Stimulated activated CD8-positive, alpha-beta memory T cell treated with anti-CD3 and anti-CD28 coated beads, Interleukin-7, amount 100 ng/mL, for 24 hours (primary cell): ENCODE measurements at places on chromosomes 16 and 17.

- DNase-seq = no peak
Measured at GRCh38 chr17:40548982-40549685, 16.1 kb downstream of the CCR7 start.

- DNase-seq = no peak
Measured at GRCh38 chr17:36094232-36094631, 4.3 kb upstream of the CCL3 start.

DNA sequence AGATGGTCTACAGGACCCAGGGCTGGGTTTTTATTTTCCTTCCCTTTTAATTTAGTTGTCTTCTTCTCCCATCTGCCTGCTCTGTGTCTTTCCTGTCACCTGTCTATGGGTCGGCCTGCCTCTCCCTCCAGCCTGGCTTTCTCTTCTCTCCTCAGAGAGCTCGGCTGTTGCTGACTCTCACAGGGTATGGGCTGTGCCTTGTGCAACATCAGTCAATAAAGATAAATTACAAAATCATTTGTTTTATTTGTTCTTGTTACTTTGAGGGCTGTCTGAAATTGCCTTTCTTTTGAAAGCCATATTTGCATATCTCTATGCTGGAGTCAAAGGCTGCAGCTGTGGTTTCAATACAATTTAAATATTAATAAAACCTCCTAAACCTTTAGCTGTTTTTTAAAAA, 15.6 kb downstream of the RND2 start:
- no peak for DNase-seq

GRCh38 chr17:45006927-45007461, 38.9 kb upstream of the C1QL1 start:
- DNase-seq = no peak

DNA sequence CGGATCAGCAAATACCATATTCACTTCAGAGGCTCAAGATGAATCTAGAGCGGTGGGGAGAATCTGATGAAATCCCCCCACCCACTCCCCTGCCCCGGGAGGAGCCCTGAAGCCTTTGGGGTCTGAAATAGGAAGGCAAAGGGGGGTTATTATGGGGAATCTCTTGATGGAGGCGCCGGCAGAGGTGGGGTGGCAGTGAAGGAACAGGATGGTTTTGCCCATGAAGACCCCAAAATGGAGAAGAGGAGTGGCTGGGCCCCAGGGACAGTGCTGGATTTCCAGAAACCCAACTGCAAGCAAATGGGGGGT, 637 bp downstream of the WNT3 start:
- no peak for DNase-seq
